ENCODE measurements at places on chromosomes 3 and 15.

- no peak for DNase-seq
Measured at GRCh38 chr3:67832817-67833216, 178.4 kb upstream of the SUCLG2 start.

DNA sequence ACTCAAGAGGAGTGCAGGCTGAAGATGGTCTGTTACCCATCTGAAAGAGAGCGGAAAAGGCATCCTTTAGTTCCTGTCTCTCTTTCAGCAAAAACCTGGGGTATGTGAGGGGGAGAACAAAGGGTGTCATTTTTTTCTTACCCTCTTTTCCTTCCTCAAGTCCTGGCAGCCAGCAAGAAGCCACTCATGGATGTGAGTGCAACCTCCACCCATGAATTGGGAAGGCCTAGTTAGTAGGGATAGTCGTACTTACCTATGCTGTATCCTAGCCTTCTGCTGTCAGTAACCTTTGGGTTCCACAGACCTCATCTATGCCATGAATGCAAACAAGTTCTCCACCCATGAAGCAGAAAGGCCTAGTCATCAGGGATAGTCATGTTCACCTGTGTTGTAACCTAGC lies 472.8 kb downstream of the ZIC1 start:
- no peak for DNase-seq

DNA sequence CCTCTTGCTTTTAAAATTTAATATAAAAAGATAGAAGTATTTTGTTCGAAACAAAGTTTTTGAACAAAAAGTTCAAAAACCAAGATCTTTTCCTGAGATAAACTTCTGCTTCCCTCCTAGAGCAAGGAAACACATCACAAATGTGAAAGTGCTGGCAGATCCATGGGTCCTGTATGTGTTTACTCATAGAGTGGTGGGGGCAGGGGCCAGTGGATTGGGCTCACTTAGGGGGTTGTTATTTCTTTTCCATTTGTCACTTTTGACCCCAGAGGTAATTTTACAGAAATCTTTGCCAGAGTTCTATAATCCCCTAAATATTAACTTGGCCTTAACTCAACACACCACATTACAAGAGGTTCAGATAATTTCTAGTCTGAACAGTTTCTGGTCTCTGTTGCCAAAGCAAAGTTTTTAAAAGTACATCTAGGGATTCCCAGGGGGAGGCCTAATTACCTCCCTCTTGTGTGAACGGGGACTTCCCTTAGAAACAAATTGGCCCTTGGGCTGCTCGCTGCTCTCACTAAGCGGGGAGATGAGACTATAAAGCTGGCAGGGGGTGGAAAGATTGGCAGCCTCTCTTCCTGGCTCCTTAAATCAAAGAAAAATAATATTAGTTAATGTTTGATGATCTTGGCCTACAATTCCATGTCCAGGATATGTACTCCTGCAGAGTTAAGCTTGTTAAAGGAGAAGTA lies 66.8 kb upstream of the PTX3 start:
- DNase-seq, result no peak

DNA sequence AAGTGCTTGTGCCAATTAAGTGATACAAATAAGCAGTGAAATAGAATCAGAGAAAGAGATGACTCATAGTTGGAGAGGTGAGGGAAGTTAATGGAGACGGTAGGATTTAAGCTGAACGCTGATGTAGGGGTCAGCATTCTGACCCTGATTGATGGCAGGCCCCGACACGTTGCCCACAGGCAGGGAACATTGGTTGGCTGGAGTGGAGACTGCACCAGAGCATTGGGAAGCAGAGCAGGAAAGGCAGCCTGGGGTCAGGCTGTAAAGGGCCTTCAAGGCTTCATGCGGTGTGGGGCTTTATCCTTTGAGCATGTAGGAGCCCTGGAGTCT lies 68.6 kb downstream of the DCUN1D1 start:
- DNase-seq, result no peak

GRCh38 chr3:81985996-81986723 lies 224.7 kb upstream of the GBE1 start:
- DNase-seq, result no peak
